CD4-positive, alpha-beta T cell treated with Interleukin-21 for 1 hour (primary cell): ENCODE measurements at places on chromosomes 6 and 20.

DNA sequence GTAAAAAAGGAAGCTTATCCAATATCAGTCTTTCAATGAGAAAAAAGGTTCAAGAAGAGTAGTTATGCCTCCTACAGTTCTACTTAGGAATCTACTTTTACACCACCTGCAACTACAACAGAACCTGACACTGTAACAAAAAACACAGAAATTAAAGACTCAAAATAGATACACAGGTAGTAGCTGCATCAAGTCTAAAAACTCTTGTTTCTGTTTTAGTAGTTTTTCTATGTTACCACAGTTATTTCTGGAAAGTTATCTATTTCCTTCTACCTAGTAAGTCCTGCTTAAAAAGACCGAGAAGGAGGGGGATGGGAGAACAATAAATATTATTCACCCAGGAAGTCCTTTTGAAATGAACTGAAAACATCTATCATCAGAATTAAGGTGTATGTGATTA is 52.5 kb downstream of the ATG5 start:
- no peak for DNase-seq

GRCh38 chr6:135115411-135115810 is 60.8 kb upstream of the HBS1L start:
- no peak for DNase-seq

DNA sequence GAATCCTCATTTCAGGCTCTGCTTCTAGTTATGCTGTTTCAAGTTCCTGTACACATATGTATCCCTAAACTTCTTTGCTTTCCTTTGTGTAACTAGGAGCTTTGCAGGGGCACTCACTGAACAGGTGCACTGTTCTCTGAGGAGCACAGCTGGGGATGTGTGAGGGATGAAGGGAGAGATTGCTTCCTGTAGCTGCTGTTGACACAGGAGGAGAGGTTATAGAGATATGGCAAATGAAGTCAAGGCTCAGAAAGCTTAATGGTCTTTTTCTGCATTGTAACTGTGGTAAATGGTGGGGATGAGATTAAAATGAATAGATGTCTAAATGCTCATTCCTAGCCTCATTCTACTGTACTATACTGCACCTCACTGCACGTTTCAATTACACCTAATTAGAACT is 454.3 kb downstream of the BTBD3 start:
- DNase-seq = no peak

DNA sequence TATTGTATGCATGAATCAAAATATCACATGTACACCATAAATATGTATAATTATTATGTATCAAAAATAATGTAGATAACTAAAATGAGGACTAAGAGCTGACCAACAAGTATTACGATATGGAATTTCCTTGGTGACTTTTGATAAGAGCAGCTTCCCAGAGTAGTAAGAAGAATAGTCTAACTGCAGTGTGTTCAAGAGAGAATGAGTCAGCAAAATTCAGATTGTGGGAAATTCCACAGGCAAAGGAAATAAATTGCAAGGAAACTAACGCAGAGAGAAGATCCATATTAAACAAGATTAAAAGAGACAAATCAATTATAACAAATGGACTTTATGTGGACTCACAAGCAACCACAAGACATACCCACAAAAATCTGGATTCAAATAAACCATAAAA is 26.4 kb downstream of the FRK start:
- DNase-seq = no peak

DNA sequence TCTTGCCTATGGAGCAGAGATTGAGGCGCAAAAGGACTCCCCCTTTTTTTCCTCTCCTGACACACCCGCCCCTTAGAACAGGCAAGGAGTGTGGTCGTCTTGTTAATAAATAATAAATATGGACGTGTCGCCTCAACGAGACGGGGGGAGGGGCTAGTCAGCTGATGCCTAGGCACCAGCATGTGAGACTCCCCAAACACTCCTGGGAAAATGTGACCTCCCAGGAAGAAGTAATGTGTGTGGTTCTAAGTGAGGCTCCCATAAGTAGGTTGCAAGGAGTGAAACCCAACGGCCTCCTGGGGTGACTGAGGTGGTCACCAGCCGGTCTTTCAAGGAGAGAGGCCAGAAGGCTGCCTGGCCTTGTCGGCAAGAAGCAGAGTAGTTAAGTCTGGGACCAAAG is 1.1 kb upstream of the FAXC start:
- no peak for DNase-seq
